SK-N-DZ (cell line): ENCODE measurements at places on chromosomes 16 and 17.

DNA sequence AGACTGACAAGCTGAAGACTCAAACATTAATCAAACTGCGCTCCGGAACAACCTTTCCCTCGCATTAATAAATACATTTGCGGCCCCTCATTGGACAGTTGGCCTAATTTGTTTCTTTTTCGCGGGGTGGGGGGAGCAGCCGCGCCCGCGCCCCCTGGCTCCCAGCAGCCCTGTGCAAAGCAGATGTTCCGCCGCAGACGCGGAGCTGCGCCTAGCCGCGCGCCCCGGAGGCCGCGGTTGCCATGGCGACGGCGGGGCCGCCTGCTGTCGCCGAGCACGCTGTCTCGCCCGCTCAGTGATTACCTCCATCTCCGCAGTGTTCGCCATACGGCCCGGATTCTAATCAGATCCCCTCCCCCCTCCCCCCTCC is 25.5 kb downstream of the COPZ2 start:
- peak; percentile 98 for DNase-seq

GRCh38 chr17:17044846-17045561 is 2.7 kb downstream of the MPRIP start:
- DNase-seq, result peak; percentile 59

GRCh38 chr16:27174798-27175197 is 28.5 kb upstream of the KDM8 start:
- no peak for DNase-seq

GRCh38 chr17:82231312-82231561 is 2.4 kb downstream of the SLC16A3 start:
- DNase-seq, result no peak

DNA sequence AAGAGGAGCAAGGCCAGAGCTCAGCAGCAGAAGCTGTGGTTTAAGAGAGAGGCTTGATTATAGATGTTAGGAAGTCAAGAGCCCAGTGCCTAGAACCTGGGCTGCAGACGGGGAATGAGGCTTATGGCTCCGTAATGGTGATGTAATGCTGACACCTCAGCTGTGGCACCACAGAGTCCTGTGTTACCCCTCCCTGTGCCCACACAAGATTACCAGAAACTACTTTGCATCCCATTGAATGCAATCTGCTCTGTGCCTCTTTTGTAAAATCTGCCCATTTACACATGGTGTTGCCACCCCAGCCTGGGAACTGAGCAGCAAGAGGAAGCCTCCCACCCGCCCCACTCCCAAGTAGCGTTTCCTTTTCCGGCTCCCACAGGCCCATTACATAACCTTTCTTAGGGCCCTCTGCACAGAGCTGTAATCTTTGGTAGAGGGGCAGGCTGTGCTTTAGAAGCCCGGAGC is 57.0 kb downstream of the PITPNC1 start:
- no peak for DNase-seq

GRCh38 chr16:56450275-56450985 is 702 bp downstream of the NUDT21 start:
- no peak for DNase-seq

- DNase-seq, result no peak
Observed at GRCh38 chr17:51046046-51046445, 74.6 kb downstream of the SPAG9 start.

DNA sequence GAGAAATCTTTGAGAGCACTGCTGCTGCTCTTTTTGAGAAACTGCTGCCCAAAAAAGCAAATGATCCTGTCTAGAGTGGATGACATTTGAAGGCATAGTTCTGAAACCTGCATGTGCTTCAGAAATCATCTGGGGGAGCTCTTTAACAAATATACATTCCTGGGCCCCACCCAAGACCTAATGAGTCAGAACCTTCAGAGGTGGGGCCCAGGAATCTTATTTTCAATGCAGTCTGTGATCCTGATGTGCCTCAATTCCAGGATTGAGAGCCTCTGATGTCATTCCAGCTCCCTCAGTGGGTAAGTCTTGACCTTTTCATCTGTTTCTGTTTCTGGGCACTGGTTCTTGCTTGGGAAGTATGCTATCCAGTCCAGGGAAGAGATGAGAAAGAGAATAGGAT is 42.3 kb downstream of the HNF1B start:
- no peak for DNase-seq

DNA sequence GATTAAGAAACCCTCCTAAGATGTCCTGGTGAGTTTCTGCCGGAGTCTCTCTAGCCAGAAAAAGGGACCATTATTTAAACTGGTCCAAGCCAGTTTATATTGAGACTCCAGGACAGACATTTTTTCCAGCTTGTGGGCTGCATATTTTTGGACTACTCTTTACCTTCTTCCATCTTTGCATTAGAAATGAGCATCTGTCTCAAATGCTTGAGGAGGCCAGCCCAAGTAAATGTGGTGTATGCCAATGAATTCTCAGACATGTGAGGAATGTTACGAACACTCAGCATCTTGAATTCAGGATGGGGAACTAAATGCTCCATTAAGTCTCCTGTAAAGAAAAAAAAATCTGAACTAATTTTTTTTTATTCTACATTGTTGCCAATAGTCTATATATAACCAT is 18.4 kb downstream of the TUBD1 start:
- no peak for DNase-seq

- no peak for DNase-seq
Observed at GRCh38 chr16:85148931-85149330, 36.7 kb upstream of the CIBAR2 start.

DNA sequence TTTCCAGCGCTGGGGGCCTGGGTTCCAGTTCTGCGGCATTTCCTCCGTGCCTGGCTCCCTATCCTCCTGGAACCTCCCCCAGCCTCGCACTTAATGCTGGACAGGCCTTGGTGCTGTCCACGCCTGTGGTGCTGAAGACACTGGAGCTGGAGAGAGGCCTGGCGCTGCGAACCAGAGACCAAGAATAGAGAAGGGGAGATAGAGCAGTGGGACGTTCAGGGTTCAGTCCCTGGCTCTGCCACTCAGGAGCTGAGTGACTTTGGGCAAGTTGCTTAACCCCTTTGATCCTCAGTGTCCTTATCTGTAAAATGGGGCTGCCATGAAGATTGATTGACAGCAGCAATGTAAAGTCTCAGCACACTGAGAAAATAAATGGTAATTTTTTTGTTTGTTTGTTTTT is 11.9 kb downstream of the SBK1 start:
- no peak for DNase-seq

GRCh38 chr17:53039981-53040380 is 782.7 kb upstream of the KIF2B start:
- no peak for DNase-seq

DNA sequence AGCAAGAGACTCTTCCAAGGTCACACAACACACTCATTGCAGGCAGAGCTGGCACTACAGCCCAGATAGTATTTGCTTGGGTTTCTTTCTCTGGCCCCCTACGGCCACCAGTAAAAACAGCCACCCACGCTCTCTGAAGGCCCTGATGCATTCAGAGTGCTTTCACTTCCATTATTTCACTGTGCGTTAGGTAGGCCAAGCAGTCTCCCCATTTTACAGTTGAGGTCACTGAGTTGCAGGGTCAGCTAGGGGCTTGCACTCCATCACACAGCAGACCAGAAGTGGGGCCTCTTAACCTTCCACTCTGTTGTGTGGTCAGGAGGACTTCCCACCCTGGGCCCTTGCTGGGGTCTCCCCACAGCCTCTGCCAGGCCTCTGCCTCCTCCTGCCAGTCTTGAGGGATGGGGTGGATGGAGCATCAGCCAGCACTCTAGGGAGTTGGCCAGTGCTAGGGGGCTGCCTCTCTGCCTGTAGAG is 2.5 kb downstream of the TBX21 start:
- DNase-seq, result no peak

GRCh38 chr17:66942451-66943264 is 21.8 kb upstream of the CACNG4 start:
- no peak for DNase-seq

- DNase-seq, result no peak
Observed at GRCh38 chr16:27273330-27273669, 4.7 kb upstream of the NSMCE1 start.

GRCh38 chr17:13385481-13385911 is 216.2 kb downstream of the HS3ST3A1 start:
- no peak for DNase-seq

DNA sequence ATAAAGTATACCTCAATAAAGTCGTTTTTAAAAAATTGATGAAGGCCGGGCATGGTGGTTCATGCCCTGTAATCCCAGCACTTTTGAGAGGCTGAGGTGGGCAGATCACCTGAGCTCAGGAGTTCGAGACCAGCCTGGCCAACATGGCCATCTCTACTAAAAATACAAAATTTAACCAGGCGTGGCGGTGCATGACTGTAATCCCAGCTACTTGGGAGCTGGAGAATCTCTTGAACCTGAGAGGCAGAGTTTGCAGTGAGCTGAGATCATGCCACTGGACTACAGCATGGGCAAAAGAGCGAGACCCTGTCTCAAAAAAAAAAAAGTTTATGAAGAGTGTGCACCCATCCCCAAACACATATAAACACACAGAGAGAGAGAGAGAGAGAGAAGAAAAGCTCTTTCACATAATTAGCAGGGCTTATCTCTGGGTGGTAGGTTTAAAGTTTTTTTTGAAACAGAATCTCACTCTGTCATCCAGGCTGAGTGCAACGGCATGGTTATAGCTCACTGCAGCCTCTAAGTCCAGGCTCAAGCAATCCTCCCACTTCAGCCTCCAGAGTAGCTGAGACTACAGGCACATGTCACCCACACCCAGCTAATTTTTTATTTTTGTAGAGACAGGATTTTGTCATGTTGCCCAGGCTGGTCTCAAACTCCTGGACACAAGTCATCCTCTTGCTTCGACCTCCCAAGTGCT is 3.0 kb downstream of the SREBF1 start:
- no peak for DNase-seq

- DNase-seq, result peak; percentile 11
Observed at GRCh38 chr17:61756561-61756960, 106.8 kb downstream of the BRIP1 start.

GRCh38 chr16:80612461-80613017 is 71.7 kb downstream of the DYNLRB2 start:
- DNase-seq, result no peak

- no peak for DNase-seq
Observed at GRCh38 chr16:85665929-85666328, 22.8 kb downstream of the GINS2 start.
